Tibial nerve (tissue), 4 donors: ENCODE measurements at places on chromosomes 6 and 20. TPM values are rescaled to one million over a fixed set of nuclear protein-coding genes. Genes with fewer than 3 reads are reported as not detected.
A peak's percentile ranks its signal among the peaks of the same experiment; 100 is the strongest.

GRCh38 chr6:13776602-13777001, 37.8 kb downstream of the MCUR1 start:
- no peak for DNase-seq

DNA sequence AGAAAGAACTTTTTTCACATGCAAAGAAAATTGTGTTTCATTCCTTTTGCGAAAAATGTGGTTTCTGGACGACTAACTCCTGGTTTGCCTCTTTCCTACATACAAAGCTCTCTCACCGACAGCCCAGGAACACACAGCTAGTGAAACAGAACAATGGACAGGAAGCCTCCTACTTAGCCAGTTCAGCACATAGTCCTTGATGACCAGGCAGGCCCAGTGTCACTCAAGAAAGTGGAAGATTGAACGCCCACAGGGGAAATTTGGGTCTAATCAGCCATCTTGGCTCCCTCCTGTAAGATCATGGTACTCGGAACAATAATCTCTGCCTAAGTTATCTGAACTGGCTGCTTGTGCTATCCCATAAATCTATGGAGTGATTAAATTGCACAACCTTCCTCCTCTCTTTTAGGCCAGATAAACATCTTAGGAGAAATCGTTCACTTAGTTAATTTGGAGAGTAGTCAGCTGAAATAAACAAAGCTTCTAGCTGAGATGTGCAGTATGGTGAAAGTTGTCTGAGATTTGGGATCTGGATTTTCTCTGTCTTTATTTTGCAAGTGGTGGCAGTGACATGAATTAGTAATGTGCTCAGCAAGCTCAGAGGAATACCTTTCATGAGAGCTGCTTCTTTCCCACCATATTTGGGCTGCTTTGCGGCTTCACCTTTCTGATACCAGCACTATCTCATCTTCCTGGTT, 147.0 kb downstream of the MTFR2 start:
- no peak for DNase-seq

GRCh38 chr6:2183752-2184151, 61.7 kb downstream of the GMDS start:
- no peak for DNase-seq

DNA sequence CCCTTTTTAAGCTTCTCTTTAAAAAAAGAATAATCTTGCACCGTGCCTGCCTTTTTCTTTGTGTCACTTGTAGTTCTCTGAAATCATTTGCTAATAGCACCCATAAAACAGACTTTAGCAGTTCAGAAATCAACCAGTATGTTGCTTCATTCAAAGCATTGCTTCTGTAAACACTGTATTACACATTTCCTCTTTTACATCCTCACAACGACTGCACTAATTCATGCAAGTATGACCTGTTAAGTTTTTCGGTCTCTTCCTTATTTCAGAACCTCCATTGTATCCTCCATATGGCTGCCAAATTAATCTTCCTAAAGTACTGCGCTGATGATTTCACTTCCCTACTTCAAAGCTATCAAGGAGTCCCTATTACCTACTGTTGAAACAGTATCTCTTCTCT, 142.9 kb upstream of the RNF217 start:
- DNase-seq: no peak

GRCh38 chr6:72424476-72424875, 197.4 kb upstream of the KCNQ5 start:
- no peak for DNase-seq

DNA sequence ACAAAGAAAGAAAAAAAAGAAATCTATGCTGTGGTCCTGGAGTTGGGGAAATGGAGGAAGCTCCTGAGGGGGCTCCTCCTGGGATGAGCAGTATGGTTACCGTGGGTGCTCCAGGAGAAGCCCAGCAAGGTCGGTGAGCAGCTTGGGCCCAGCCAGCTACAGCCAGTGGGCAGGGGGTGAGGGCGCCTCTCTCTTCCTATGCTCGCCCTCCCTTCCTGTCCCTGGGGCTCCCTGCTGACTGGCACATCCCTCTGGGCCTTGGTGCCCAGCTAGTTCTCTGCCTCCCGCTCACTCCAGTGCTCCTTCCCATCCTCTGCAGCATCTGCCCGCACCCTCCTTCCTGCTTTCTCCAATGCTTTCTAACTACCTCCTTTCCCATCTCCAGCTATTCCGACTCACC, 16.6 kb downstream of the CD40 start:
- DNase-seq: no peak

GRCh38 chr20:58072695-58073671, 155.5 kb downstream of the ANKRD60 start:
- DNase-seq: no peak

DNA sequence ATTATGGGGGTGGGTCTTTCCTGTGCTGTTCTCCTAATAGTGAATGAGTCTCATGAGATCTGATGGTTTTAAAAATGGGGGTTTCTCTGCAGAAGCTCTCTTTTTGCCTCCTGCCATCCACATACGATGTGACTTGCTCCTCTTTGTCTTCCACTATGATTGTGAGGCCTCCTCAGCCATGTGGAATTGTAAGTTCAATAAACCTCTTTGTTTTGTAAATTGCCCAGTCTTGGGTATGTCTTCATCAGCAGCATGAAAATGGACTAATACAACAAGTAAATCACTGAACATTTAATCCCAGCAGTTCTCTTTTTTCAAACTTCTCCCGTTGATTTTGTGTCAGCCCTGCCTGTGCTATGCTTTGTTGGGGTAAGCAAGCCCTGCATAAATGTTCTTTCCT, 95.2 kb downstream of the FAM217A start:
- no peak for DNase-seq

- no peak for DNase-seq
These were observed 135.6 kb upstream of the RUNX2 start for GRCh38 chr6:45192556-45192955.

- DNase-seq: no peak
These were observed 11.6 kb downstream of the TNFAIP3 start for GRCh38 chr6:137878486-137879285.

GRCh38 chr6:154951345-154952200, 43.5 kb upstream of the TIAM2 start:
- DNase-seq: no peak

DNA sequence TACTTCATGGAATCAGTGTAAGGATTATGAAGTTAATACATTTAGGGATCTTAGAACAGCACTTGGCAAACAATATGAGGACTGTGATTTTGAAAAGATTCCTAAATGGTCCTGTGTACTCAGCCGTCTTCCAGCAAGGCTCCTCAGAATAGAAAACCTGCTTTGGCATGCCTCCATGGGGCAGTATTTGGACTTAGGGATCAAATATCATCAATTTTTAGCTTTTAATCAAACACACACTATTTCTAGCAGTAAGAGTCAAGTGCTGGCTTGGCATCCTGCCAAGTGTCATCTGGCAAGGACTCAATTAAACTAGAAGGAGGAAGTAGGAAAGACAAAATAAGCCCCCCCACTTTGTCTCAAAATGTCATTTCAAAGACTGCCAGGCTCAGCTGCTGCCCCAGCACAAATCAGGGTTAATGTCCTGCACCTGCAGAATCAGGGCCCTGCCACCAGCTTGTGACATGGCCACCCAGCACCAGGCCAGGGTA, 40.8 kb downstream of the IYD start:
- peak; percentile 79 for DNase-seq

DNA sequence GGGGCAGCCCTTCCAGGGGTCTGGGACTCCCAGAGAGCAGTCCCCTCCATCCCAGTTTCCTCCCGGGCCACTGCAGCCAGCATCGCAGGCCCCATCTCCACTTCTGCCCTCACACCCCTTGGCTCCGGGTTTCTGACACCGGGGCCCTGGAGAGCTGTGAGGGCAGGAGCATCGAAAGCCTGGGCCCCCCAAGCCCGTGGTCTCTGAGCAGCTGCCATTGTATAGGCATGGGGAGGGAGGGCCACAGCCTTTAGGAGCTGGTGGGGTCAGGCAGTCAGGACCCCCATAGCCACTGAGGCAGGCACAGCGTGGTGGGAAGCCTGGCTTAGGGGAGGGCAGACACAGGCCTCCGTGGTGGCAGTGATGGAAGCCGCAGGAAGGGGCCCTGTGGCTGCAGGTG, 9.7 kb upstream of the GPSM3 start:
- no peak for DNase-seq

GRCh38 chr6:6951355-6951754, 156.4 kb upstream of the RREB1 start:
- DNase-seq: no peak

GRCh38 chr6:1821513-1822183, 211.9 kb downstream of the FOXC1 start:
- DNase-seq: no peak

GRCh38 chr6:83883240-83883639, 23.8 kb downstream of the CYB5R4 start:
- no peak for DNase-seq

GRCh38 chr6:134429861-134430380, 112.0 kb upstream of the SGK1 start:
- no peak for DNase-seq

DNA sequence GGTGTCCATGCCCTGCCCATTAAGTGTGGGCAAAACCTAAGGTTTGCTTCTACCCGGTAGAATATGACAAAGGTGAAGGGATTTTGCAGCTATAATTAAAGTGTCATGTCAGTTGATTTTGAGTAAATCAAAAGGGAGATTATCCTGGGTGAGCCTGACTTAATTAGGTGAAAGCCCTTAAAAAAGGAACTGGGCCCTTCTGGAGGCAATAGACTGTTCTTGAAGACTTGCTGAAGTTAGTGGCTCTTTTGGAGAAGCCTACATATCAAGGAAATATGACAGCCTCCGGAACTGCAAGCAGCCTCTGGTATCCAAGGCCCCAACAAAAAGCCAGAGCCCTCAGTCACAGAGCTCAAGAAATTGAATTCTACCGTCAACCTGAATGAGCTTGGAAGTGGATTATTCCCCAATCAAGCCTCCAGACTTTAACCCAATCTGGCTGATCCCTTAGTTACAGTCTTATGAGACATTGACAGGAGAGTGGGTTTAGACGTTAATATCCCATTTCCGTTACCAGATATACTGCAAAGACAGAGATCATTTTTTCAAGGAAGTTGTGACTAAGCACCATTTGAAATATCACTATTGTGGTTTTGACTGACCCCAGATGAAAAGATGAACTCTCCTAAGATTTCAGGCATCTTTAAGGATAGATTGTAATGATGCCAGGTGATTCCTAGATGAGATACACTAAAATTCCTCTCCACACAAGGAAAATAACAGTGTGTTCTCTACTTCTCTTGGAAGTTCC, 303.4 kb downstream of the PLCB1 start:
- DNase-seq: no peak

GRCh38 chr6:104357928-104358327, 501.8 kb downstream of the HACE1 start:
- no peak for DNase-seq

GRCh38 chr6:135970750-135971149, 119.2 kb downstream of the PDE7B start:
- no peak for DNase-seq

DNA sequence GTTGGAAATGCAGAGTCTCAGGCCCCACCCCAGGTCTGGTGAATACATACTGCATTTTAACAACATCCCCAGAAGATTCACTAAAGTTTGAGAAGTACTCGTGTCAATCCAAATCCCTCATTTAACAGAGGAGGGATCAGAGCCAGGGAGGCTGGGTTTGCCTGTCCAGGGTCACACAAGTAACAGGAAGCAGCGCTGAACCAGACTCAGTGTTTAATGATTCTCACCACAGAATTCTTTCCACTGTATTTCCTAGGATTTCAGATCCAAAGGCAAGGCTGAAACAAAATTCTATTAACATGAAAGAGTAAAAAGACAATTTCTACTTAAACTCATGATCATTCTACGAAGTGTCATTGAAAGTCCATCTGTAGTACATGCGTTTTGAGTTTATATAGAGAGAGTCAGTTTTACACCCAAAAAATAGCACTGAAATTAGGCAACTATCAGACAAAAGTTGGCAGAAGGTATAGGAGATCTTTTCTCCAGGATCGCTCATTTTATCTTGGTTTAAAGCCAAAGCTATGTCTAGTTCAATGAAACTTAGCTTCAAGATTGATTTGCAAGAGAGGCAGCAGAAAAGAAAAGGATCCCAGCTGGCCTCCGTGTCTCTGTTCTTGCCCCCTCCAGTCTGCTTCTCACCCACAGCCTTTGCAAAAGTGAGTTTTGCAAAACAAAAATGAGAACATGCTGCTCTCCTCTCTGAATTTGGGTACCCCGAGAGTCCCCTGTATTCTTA, 6.0 kb upstream of the AGPAT4 start:
- no peak for DNase-seq

DNA sequence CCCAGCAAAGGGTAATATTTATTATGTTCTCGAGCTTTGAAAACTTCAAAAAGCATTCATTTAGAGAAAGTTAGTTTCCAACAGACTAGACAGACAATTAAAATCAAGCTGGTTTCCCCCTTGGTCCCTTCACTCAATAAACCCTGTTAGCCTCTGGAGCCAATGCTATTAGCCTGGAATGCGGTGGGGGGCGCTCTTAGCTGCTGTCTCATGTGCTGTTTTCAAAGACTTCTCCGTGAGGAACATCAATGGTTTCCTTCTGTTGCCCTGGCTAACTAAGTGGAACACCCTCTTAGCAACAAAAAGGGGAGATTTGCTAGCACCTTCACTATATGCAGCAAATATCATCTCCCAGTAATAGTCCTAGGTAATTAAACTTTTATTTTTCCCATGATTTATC, 86.4 kb downstream of the LY86 start:
- no peak for DNase-seq

DNA sequence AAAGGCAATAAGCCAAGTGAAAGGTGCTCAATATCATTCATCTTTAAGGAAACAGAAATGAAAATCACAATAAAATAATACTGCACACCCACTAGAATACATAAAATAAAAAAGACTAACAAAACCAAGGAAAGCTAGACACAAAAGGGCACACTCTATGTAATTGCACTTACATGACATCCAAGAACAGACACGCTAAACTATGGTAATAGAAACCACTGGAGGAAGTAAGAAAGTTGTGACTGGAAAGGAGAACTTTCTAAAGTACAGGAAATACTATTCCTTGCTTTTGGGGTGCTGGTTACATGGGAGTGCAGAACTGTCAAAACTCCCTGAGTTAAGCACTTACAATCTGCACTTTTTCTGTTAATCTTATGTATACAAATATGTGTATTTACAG, 253.7 kb upstream of the RUNX2 start:
- no peak for DNase-seq

DNA sequence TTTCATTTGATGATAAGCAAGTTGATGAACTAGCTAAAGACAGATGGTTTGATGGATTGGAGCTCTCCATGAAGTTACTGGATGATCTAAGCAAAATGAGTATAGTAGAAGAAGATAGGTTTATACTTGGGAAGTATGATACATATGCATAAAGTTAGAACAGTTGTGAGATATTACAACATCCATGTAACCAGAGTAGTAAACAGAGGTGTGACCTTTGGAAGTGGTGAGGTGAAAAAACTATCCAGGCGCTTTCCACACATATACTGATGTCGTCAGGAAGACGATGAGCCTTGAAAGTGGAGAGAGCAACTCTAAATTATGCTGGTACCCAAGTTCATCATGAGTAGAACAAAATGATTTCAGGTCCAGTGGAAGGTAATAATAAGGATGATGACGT, 271.0 kb downstream of the PTPRK start:
- no peak for DNase-seq

BTNL2 gene
- not detected for total RNA-seq

SPATA2 gene
- total RNA-seq: 6.0 TPM

TMEM30A gene
- total RNA-seq: 78.1 TPM
